ENCODE measurements at places on chromosomes 3 and 15. TPM values are rescaled to one million over a fixed set of nuclear protein-coding genes. Genes with fewer than 3 reads are reported as not detected.

DNA sequence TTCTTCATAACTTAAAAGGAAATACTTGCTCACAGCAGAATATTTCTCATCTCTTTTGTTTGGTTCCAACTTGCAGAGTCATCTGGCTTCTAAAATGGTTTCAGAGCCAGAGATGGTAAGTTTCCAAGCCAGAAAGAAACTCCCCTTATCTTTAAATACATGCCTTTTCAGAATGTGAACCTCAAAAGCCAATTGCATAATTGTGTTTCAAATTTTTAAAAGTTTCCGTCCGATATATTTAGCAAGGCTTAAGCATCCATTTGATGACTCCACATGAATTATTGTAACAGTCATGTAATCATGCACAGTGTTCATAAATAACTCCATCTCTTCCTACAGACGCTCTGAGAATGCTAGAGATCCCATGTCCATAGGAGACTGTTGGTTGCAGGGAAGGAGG, 40.6 kb upstream of the C3orf80 start:
- DNase-seq: no peak

GRCh38 chr15:92243227-92243626, 150.5 kb upstream of the ST8SIA2 start:
- DNase-seq: no peak

DNA sequence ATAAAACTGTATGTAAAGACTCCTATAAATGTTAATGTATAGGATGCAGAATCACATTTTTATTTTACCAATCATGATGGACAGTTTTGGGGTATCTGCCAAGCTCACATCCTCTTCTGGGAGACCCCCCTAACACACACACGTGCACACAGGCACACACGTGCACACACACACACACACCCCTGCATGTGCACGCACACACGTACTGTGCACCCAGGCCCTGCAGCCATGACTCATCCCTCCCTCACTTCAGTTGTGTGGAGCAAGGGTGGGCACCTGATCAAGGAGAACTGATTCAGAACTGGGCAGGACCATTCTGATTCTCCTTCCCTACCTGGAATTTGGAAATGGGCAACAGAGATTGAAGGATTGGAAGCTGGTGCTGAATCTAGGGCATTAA, 16.0 kb upstream of the MINDY4B start:
- DNase-seq: no peak

DNA sequence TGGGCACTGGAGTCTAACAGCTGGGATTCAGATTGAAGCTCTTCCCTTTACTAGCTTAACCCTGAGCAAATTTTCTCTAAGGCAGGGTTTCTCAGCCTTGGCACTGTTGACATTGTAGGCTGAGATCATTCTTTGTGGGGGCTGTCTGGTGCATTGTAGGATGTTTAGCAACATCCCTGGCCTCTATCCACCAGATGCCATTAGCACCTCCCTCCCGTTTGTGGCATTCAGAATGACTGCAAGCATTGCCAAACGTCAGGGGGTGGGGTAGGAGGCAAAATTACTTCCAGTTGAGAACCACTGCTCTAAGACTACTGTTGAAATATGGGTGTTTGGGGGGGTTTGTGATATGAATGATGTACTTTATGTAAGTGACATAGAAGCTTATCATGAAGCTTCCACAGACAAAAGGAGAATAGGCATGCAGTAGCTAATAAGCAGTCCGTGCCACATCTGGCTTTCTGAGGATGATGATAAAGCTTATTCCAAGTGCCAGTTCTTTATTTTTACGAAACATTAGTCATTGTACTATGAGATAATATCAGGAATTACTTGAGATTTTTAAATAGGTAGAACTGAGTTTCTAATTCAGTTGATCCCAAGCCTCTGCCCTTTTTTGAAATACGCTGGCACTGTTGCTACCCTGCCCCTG, 39.3 kb downstream of the NKIRAS1 start:
- DNase-seq: no peak

The GABRR3 gene
- not detected for total RNA-seq

Measured in T-cell (primary cell).